Kidney glomerular epithelial cell (primary cell): ENCODE measurements at places on chromosomes 4 and X.

GRCh38 chrX:10109695-10110094 lies 47.1 kb upstream of the CLCN4 start:
- no peak for DNase-seq

- no peak for DNase-seq
Measured at GRCh38 chr4:148116969-148117368, 325.2 kb downstream of the NR3C2 start.

- DNase-seq, result no peak
Measured at GRCh38 chr4:47837094-47837907, 566 bp downstream of the CORIN start.

GRCh38 chr4:79651456-79651855 lies 243.4 kb upstream of the GK2 start:
- DNase-seq, result peak; percentile 32

- peak; percentile 23 for DNase-seq
Measured at GRCh38 chr4:8525383-8526120, 54.6 kb upstream of the GPR78 start.

- DNase-seq, result no peak
Measured at GRCh38 chr4:141614878-141615586, 21.4 kb upstream of the IL15 start.

- no peak for DNase-seq
Measured at GRCh38 chr4:6134612-6135220, 65.6 kb downstream of the JAKMIP1 start.

DNA sequence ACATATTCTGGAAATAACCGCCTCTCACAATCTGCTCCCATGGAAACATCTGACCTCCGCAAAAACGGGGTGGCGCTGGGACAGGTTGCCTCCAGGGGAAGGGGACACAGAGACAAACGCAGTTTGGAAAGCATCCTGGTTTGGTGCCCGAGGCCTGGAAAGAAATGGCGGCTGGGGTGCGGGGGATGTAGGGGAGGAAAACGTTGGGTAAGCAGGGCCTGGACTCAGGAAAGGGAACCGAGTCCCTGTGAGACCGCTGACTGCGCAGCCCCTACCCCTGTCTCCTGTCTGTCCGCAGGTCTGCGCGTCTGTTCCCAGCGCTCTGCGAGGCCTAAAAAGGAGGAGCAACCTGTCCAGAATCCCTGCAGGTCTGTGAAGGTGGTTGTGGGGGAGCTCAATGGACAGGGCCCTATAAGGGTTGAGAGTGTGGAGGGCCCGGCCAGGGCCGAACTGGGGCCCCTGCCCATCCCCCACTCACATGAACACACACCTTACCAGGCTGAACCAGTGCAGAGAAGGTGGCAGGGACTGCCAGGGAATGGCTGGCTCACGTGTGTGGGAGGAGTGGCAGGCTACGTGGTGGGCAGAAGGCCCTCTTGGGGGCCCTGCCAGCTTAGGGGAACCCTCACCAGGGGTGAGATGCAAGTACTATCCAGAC lies 672 bp downstream of the TCEAL3 start:
- no peak for DNase-seq

DNA sequence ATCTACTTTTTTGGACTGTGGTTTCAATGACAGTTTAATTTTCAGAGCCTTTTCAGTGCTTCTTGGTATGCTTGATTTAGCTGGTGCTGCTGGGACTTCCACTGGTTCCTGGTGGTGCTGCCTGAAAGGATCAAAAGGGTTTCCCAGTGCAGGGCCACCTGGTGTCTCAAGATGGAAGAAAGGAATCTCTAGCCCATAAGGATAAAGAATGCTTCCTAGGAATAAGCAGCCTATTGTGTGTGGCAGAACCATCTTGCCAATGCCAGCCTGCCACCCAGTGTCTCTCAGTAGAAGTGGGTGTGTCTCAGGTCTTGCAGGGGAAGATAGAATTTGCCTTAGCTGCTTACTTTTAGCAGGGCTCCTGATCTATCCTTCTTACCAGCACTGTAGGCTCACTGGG lies 15.0 kb upstream of the RAI2 start:
- DNase-seq, result no peak

DNA sequence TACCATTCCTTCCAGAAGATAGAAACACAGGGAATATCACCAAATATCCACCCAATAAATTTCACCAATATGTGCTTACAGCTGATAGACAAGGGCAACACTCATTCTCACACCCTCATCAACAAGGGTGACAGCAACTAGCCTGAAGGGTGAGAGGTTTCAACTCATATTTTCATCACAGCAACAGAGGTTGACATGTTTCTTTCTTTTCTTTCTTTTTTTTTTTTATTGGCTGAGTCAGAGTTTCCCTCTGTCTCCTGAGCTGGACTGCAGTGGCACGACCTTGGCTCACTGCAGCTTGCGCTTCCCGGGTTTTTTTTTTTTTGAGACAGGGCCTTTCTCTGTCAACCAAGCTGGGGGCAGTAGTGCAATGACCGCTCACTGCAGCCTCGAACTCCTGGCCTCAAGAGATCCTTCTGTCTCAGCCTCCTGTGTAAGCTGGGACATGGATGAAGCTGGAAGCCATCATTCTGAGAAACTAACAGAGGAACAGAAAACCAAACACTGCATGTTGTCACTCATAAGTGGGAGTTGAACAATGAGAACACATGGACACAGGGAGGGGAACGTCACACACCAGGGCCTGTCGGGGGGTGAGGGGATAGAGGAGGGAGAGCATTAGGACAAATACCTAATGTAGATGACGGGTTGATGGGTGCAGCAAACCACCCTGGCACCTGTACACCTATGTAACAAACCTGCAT lies 27.5 kb upstream of the ASMTL start:
- no peak for DNase-seq

GRCh38 chr4:110544594-110544993 lies 68.6 kb downstream of the ENPEP start:
- DNase-seq, result no peak

DNA sequence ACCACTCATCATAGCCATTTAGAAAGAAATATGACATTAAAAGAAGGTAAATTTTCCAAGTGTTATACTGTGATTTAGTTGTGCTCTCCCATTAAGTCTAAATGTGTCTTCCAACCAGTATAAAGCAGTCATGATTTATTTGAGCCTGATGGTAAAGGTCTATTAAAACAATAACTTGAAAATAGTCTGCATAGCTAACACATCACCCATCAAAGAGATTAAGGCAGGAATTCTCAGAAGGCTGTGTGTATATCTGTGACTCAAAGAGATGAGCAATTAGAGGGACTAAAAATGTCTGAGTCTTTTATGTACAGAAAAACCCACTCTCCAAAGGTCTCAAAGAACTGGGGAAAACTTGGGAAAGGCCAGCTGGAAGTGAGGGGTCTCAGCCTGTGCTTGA lies 70.3 kb upstream of the IQCM start:
- DNase-seq, result peak; percentile 90

DNA sequence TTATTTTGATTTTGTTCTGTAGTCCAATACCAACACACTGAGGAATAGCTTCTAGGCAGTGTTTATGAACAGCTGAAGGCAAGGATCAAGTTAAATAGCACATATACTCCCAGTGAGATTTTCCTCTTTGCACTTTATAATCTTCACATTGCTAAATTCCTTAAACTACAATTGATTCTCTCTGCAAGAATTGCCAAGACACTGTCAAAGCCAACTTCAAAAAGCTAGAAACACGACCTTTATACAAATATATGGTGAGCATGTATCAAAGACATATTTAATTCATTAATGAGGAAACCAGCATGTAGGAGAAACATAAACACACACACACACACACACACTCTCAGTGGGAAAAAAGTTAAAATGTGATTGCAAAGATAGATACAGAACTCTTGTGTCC lies 86.4 kb upstream of the FAM9C start:
- no peak for DNase-seq

DNA sequence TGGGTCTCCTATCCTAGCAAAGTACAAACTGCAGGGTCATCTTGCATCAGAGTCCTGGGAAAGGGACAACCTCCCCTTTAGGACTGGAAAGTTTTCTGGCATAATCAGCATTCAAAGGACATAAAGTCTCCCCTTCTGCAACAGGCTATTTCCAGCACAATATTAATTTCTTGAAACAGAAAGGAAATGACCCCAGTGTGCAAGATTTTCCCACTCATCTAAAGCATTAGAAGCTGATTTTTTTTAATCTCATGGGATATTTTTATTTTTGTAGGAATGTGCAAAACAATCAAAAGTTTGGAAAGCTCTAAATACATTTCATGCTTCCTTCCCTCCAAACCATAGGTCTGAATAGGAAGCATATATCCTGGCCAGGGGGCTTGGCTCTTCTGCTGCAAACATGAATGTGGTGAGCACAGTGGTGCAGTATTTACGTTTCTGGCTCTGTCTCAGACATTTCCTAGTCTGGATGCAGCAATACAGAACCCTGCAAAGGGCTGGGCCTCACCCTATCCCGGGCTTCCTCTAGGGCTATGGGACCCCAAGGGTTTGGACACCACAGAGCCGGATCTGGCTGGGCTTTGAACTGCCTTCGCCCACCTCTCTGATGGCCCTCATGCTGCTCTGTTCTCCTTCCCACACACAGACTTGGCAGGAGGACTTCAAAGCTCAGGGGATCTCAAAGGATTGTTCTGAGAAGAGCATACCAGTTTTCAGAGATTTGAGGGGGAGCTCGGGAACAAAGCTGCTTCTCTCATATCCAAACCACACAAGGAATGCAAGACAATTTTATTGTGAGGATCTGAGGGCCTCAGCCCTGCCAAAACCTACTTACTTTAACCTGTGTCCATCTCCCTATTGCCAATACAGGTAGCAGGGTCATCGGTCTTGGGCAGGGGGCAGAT lies 64.9 kb downstream of the POLR2B start:
- no peak for DNase-seq

DNA sequence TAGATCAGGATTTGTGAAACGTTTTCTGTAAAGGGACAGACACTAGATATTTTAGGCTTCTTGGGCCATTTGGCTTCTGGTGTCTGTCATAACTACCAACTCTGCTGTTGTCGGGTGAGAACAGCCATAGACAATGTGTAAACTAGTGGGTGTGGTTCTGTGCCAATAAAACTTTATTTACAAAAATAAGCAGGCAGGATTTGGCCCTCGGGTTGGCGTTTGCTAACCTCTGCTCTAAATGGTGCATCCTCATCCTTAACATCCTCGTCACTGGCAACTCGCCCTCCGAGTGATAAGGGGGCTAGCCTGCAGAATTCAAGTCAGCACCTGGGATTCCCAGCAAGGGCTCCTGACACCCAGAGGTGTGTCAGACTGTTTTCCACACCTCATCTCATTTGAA lies 105.8 kb upstream of the MSX1 start:
- no peak for DNase-seq

DNA sequence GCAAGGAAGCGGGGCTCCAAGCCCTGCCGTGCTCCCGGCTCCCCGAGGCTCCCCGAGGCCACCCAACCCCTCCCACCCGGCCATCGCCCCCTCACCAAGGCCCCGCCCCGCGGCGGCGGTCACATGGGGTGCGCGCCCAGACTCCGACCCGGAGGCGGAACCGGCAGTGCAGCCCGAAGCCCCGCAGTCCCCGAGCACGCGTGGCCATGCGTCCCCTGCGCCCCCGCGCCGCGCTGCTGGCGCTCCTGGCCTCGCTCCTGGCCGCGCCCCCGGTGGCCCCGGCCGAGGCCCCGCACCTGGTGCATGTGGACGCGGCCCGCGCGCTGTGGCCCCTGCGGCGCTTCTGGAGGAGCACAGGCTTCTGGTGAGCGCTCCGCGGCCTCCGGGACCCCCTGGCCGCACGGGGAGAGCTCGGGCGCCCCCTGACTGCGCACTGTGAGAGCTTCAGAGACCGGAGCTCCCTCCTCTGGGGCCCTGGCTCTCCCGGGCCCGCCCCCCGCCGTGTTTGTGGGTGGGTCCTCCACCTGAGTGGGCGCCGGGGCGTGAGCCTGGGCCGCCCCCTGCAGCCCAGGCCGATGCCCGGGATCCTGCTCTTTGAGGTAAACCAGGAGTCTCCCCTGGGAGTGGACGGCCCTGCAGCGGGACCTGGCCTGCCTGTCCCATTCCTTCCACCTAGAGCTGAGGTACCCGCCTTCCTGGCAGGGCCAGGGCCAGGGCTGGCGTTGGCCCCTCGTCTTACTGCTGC lies at the start of gene IDUA:
IDUA (plus strand) TSS at position 166 of the 745 bp plus-strand sequence; CDS start at position 207, 41 bp downstream.
- peak; percentile 53 for DNase-seq

GRCh38 chr4:112731715-112732114 lies 94.8 kb downstream of the LARP7 start:
- peak; percentile 1 for DNase-seq

GRCh38 chr4:107453987-107454386 lies 266.0 kb downstream of the PAPSS1 start:
- DNase-seq, result no peak

- DNase-seq, result no peak
Measured at GRCh38 chrX:125492439-125492838, 172.8 kb downstream of the TEX13C start.

DNA sequence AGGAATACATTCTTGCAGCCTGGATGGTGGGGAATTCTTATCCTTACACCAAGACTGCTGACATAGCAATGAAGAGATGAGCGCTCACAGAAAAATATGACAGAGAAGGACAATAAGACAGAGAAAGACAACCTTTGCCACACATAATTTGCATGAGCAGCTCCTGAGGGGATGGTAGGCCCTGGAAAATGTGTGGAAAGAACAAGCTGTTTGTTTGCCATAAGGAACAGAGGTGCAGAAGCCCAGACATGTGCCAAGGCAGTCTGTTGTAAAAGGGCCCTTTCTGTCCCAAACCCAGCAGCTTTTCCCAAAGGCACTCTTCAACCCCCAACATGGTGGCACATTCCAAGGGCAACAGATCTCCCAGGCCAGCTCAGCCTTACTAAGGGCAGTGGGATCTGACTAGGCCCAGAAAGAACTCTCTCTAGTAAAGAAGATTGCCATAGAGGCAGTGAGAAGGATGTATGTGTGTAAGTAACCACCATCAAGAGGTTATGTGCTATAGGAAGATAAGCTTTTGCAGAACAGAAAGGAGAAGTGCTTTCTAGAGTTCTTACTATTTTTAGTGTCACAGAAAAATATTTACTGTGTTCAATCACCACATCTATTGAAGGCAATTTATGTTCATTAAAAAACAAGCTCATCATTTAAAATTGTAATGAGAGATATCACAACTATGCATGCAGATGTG lies 287.0 kb upstream of the RASGEF1B start:
- DNase-seq, result no peak

- no peak for DNase-seq
Measured at GRCh38 chrX:119502727-119503483, 34.7 kb downstream of the SLC25A5 start.

- no peak for DNase-seq
Measured at GRCh38 chr4:130545596-130545995, 1449.6 kb downstream of the C4orf33 start.

DNA sequence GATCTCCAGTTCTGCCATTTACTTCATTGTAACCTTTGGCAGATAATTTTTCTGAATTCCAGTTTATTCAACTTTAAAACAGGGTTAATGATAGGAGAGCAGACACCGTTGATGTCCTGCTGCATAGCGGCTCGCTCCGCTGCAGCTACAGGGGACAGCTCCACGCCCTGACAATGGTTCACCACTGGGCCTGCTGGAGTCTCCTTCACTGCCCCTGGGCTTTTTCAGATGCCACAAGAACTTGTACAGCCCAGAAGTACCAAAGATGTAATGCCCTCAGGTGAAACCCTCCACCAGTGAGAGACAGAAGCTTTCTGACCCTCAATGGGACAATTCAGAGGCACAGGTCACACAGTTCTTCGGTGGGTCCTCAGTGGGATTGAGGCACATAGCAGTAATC lies 22.7 kb upstream of the SEPTIN11 start:
- no peak for DNase-seq

GRCh38 chr4:22240814-22241213 lies 275.1 kb downstream of the ADGRA3 start:
- no peak for DNase-seq

- DNase-seq, result no peak
Measured at GRCh38 chrX:31228415-31228832, 156.6 kb upstream of the FTHL17 start.
